Activated CD8-positive, alpha-beta memory T cell treated with anti-CD3 and anti-CD28 coated beads, Interleukin-2, amount 10 ng/mL, durations not matched to agents 7 days and 5 days (primary cell): ENCODE measurements at places on chromosomes 2 and 18. TPM values are rescaled to one million over a fixed set of nuclear protein-coding genes. Genes with fewer than 3 reads are reported as not detected.

Gene ADAM23
- total RNA-seq = 0.32 TPM

Gene NEURL3
- total RNA-seq = 0.52 TPM

Gene ATP8B1
- not detected for total RNA-seq

Gene TMEM247
- not detected for total RNA-seq

Gene LOXHD1
- 0.06 TPM for total RNA-seq

Gene CRYGD
- total RNA-seq = not detected

Gene MRPL19
- 38.2 TPM for total RNA-seq

Gene TUBA3D
- total RNA-seq = not detected

DNA sequence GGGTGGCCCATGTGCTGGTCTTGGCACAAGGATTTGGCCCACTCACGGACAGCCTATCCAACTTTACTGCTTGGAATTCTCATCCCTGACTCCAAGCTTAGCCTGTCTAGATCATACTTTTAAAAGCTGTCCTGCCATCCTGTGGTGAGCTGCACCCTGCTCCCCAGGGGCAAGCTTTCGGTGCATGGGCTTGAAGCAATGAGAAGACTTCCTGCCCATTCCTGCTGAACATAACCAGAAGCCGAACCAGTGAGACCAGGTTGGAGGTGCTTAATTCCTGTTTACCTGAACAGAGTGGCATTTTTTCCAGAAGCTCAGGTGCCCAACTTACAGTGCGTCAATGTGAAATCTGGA lies 154.5 kb downstream of the ANTXR1 start:
- no peaks in the 10 kb centered on the region for H3K4me1 ChIP-seq
- no peak for DNase-seq
- H3K27ac ChIP-seq = no peak overlapping the region
- H3K36me3 ChIP-seq = no peaks in the 10 kb centered on the region

GRCh38 chr2:197191177-197191939 lies 119.2 kb downstream of the ANKRD44 start:
- DNase-seq = no peak
- no peaks in the 10 kb centered on the region for H3K27me3 ChIP-seq
- H3K4me1 ChIP-seq = peaks cover 73% of the 10 kb centered on the region
- H3K4me3 ChIP-seq = peak overlapping the region; percentile 44

GRCh38 chr2:73642338-73643018 lies at the start of gene NAT8:
Gene NAT8 (minus strand): TSS chr2:73642422. CDS start chr2:73641628, 794 bp downstream.
- DNase-seq = no peak
- peaks cover 14% of the 10 kb centered on the region for H3K27me3 ChIP-seq
- H3K4me1 ChIP-seq = no peaks in the 10 kb centered on the region
- no peak within 1 kb of the TSS for H3K27ac ChIP-seq
- H3K36me3 ChIP-seq = peaks cover 1% of the 10 kb centered on the region

DNA sequence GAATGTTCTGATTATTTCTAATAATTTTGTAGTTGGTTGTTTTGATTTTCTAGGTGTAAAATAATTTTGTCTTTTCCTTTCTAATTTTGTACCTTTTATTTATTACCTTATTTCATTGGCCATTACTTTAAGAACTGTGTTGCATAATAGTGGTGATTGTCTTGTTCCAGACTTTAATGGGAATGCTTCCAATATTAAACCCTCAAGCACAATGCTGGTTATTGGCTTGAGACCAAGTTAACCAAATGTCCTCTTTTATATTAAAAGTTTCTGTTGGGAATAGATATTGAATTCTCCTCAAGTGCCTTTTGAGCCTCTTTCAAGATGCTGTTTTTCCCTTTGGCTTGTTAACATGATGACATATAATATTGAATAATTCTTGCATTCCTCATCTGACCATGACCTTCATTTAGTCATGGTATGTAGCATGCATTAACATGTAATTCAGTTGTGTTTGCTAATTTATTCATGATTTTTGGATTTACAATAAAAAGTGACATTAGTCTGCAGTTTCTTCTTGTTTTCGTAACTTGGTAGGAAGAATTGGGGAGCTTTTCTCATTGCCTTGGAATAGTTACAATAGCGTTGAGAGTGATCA lies 141.7 kb downstream of the DIS3L2 start:
- no peaks in the 10 kb centered on the region for H3K27me3 ChIP-seq
- H3K4me3 ChIP-seq = no peak overlapping the region
- H3K4me1 ChIP-seq = no peaks in the 10 kb centered on the region
- H3K27ac ChIP-seq = no peak overlapping the region
- peaks cover 2% of the 10 kb centered on the region for H3K36me3 ChIP-seq

- H3K4me1 ChIP-seq = peaks cover 8% of the 10 kb centered on the region
- H3K36me3 ChIP-seq = peaks cover 2% of the 10 kb centered on the region
- DNase-seq = no peak
- H3K27me3 ChIP-seq = peaks cover 64% of the 10 kb centered on the region
Observed at GRCh38 chr18:901761-902160, 2.9 kb upstream of the ADCYAP1 start.

- H3K36me3 ChIP-seq = peaks cover 10% of the 10 kb centered on the region
- DNase-seq = no peak
- peak overlapping the region; percentile 88 for H3K4me3 ChIP-seq
Observed at GRCh38 chr2:197514754-197515153, 1.1 kb upstream of the MOB4 start.

GRCh38 chr2:225270861-225271260 lies 128.6 kb upstream of the NYAP2 start:
- H3K27ac ChIP-seq = no peak overlapping the region
- H3K27me3 ChIP-seq = no peaks in the 10 kb centered on the region
- no peak for DNase-seq

DNA sequence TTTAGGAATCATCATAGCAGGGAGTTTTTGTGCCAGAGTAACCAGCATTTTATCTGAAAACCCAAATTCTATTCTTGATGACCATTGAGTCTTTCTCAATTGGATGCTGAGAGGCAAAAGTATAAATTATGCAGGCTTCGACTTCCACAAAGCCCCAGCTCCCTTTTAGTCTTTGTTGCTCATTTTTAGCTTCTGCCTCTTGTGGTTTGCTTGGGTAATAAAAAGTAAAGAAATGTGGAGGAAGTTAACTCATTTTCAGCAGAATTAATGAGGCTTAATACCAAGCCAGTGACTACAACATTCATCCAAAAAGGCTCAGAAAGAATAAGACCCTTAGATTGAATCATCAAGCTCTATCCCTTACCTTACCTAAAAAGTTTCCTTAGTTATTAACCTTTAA lies 18.6 kb downstream of the ERMN start:
- H3K4me1 ChIP-seq = peaks cover 26% of the 10 kb centered on the region
- H3K4me3 ChIP-seq = no peak overlapping the region
- H3K27ac ChIP-seq = no peak overlapping the region
- peaks cover 3% of the 10 kb centered on the region for H3K27me3 ChIP-seq

GRCh38 chr2:70391988-70392387 lies 90.1 kb upstream of the FAM136A start:
- H3K4me3 ChIP-seq = no peak overlapping the region
- H3K27me3 ChIP-seq = peaks cover 34% of the 10 kb centered on the region
- H3K36me3 ChIP-seq = no peaks in the 10 kb centered on the region
- no peak for DNase-seq
- H3K27ac ChIP-seq = no peak overlapping the region

- H3K4me3 ChIP-seq = no peak overlapping the region
- no peaks in the 10 kb centered on the region for H3K36me3 ChIP-seq
- no peaks in the 10 kb centered on the region for H3K4me1 ChIP-seq
Observed at GRCh38 chr18:7070466-7070865, 47.1 kb downstream of the LAMA1 start.

DNA sequence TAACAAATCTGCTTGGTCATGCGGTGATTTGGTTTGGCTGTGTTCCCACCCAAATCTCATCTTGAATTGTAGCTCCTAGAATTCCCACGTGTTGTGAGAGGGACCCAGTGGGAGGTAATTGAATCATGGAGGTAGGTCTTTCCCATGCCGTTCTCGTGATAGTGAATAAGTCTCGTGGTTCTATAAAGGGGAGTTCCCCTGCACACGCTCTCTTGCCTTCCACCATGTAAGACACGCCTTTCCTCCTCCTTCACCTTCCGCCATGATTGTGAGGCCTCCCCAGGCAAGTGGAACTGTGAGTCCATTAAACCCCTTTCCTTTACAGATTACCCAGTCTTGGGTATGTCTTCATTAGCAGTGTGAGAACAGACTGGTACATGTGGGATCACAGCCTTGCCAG lies 36.7 kb downstream of the TRABD2A start:
- no peaks in the 10 kb centered on the region for H3K27me3 ChIP-seq
- H3K36me3 ChIP-seq = peaks cover 19% of the 10 kb centered on the region
- no peak overlapping the region for H3K4me3 ChIP-seq
- peaks cover 74% of the 10 kb centered on the region for H3K4me1 ChIP-seq
- no peak for DNase-seq
- no peak overlapping the region for H3K27ac ChIP-seq

- peaks cover 38% of the 10 kb centered on the region for H3K4me1 ChIP-seq
- peak overlapping the region; percentile 60 for H3K27ac ChIP-seq
- DNase-seq = no peak
- peak overlapping the region; percentile 57 for H3K4me3 ChIP-seq
Observed at GRCh38 chr2:9631878-9632700, 1.3 kb upstream of the YWHAQ start.

DNA sequence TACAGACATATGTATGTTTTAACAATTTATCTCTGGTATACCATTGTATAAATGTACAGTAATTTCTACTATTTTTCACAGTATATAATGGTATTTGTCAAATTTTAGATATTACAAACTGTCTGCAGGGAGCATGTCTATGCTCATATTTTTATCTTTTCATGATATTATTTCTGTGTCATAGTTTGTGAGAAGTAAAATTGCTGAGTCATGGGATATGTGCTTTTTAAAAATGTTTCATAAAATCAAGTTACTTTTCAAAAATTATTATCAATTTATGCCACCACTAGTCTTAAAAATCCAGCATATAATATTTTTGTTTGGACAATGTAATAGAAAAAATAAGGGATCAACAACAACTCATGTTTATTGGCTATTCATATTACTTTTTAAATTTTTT lies 9.1 kb upstream of the ZNF804A start:
- H3K27ac ChIP-seq = no peak overlapping the region
- no peak overlapping the region for H3K4me3 ChIP-seq
- no peaks in the 10 kb centered on the region for H3K27me3 ChIP-seq
- no peak for DNase-seq

DNA sequence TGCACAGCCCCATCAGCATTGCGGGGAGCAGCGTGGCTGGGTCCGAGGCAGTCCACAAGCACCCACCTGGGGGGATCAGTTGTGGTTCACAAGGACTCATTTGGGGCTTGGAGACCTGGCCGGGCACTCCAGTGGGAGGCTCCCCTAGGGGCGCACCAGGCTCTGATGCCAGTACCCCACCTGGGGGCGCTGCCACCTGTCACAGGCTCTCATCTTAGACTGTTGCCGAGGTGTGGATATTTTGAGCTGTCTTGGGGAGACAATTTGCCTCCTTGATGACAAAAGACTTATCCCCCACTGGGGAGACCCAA lies 3.0 kb downstream of the ADRA2B start:
- H3K36me3 ChIP-seq = no peaks in the 10 kb centered on the region
- no peak overlapping the region for H3K27ac ChIP-seq
- H3K4me3 ChIP-seq = no peak overlapping the region
- no peak for DNase-seq
- peaks cover 13% of the 10 kb centered on the region for H3K27me3 ChIP-seq
- H3K4me1 ChIP-seq = peaks cover 11% of the 10 kb centered on the region

- no peak overlapping the region for H3K4me3 ChIP-seq
- H3K36me3 ChIP-seq = no peaks in the 10 kb centered on the region
- no peaks in the 10 kb centered on the region for H3K4me1 ChIP-seq
- no peak overlapping the region for H3K27ac ChIP-seq
- no peak for DNase-seq
- no peaks in the 10 kb centered on the region for H3K27me3 ChIP-seq
Observed at GRCh38 chr18:28189400-28190239, 12.7 kb upstream of the CDH2 start.

DNA sequence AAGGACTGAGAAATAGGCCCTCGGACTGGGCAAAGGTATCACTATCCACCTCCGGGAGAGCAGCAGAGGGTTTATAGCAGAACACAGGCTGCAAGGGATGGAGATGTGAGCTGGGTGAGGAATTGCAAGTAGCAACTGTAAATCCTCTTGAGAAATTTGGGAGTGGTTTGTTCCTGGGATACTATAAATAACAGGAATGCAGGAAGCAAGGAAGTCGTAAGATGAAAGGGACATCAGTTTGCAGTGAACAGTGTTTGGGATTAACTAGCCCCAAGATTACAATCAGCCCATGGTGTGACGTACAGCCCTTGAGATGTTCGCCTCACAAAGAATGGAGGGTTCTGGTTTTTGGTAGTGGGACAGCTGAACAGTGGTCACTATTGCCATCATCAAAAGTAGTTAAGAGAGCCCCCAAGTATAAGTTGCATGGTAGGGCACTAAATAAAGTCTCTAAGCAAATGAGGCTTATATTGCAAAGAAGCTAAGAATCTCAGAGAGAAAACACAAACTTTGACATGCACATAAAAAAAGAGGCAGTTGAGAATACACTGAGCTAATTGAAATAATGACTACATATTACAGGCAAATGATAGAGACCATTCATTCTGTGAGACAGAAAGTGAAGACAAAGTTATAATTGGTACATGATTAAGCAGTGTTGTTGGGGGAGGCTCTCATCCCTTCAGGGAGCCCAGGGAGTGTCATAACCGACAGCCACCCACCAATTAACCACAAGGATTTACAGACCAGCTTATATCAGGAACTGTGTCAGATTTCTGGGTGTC lies 362.5 kb upstream of the ACVR2A start:
- no peaks in the 10 kb centered on the region for H3K36me3 ChIP-seq
- H3K4me1 ChIP-seq = no peaks in the 10 kb centered on the region
- no peak overlapping the region for H3K27ac ChIP-seq
- H3K4me3 ChIP-seq = no peak overlapping the region
- H3K27me3 ChIP-seq = no peaks in the 10 kb centered on the region
- no peak for DNase-seq

- peaks cover 7% of the 10 kb centered on the region for H3K4me1 ChIP-seq
- no peak for DNase-seq
- no peak overlapping the region for H3K4me3 ChIP-seq
- H3K27ac ChIP-seq = no peak overlapping the region
Observed at GRCh38 chr2:189561371-189562038, 19.1 kb downstream of the SLC40A1 start.

DNA sequence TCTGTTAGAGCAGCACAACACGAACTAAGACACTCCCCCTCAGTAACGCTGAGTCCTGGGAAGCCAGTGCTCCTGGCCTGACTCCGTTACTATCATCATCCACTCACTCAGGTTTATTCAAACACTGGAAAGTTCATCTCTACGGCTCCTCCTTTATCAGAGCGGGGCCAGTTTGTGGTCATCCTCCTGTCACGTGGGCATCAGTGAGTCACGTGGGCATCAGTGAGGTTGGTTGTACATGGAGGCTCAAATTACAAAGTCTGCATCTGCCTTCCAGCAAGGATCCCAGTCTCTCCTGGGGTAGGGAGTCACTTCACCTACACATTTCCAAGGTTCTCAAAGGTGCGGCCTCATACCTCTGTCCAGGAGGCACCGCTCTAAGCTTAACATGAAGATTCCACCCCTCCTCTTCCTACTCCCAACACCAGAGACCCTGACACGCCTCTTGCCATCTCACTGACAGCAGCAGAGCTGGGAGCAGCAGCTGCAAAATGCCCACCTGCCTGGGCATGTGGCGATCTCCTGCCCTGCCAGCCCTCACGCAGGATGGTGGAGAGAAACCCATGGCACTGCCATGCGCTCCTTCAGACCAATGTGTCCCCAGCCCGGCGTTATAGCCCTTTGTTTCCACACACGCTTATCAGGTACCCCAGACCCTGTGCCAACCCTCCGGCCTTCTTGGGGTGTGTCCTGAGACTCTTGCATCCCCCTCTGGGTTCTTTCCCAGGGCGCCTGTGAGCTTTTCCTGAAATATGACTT lies 99.2 kb upstream of the PTPRM start:
- no peak for DNase-seq
- no peaks in the 10 kb centered on the region for H3K36me3 ChIP-seq
- no peak overlapping the region for H3K4me3 ChIP-seq
- H3K27me3 ChIP-seq = no peaks in the 10 kb centered on the region
- H3K27ac ChIP-seq = no peak overlapping the region
- no peaks in the 10 kb centered on the region for H3K4me1 ChIP-seq

GRCh38 chr2:84914334-84914733 lies 8.9 kb downstream of the TMSB10 start:
- no peak overlapping the region for H3K27ac ChIP-seq
- no peak overlapping the region for H3K4me3 ChIP-seq
- DNase-seq = peak; percentile 2
